ENCODE measurements at places on chromosomes 7 and 10.

GRCh38 chr10:69685426-69685801 lies 55.4 kb downstream of the FAM241B start:
- no peak for DNase-seq

GRCh38 chr7:88310956-88311674 lies 4.4 kb upstream of the STEAP4 start:
- no peak for DNase-seq

DNA sequence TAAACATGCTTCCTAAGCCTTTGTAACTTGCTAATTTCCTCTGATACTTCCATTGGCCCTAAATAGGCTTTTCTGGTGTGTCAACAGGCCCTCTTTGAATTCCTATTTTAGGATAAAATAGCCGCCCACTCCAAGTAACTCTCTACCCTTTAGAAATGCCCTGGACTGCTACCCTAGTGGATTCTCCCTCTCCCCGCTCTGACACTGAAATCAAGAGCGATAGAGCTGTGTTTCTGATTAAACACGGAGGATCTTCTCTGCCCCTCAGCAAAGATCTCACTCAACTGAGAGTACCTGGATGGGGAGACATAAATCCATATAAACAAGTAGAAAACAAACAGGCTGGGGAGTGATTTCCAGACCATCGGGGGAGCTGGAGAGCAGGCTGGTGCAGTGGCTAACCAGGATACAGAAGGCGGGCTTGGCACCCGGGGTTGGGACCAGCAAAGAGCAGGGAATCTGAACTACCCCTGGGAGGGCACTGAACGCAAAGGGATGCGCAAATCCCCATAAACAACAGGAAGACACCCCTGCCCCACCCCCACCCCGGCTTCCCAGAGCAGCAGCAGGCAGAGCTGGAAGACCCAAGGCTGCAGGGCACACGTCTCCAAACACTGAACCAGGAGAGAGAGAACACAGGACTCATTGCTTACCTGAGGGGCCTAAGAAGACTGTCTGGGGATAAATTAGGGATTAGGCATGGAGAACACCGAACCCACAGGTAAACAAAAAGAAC lies 2.5 kb downstream of the ASB13 start:
- no peak for DNase-seq

DNA sequence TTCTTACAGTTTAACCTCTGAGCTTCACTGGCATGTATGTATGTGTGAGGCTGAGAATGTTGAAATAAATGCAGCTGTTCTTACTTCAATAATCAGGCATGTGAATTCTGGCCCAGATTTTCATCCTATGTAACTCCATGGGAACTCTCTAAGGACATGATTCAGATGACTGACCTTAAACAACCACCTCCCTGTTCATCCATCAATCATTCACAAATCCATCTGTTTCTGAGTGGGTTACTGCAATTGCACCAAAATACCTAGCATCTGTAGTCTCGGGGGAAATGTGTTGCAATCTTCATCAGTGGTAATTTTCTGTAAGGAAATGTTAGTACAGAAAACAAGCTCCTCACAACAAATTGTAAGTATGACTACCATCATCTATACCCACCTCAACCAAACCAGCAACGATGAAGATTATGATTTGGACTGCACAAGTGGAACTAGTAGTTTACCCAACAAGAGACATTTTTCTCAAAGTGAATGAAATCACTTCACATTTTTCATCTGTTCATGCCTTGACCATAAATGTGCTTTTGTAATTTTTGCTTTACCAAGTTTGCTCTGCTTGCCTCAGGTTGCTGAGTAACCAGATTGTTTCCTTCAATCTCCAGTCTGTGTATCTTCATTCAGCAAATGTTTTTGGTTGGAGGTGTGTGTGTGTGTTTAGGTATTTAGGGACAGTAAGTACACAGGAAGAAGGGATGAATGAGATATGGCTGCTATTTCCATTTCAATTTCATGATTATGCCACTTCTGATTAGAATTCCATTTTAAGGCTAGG lies 65.7 kb upstream of the FZD8 start:
- no peak for DNase-seq

- DNase-seq, result no peak
Observed at GRCh38 chr7:91379236-91379635, 115.0 kb downstream of the FZD1 start.

- no peak for DNase-seq
Observed at GRCh38 chr7:102019461-102019860, 202.0 kb downstream of the CUX1 start.

GRCh38 chr7:73718905-73719805 lies at the start of gene STX1A:
TSS of gene STX1A (minus strand) at chr7:73719669. CDS start at chr7:73719631, 38 bp downstream.
- DNase-seq, result peak; percentile 71

- no peak for DNase-seq
Observed at GRCh38 chr7:121328508-121329190, at the start of gene WNT16. TSS of gene WNT16 (plus strand) at chr7:121329000. CDS start at chr7:121329293, 293 bp downstream.

GRCh38 chr10:78758176-78758575 lies 310.6 kb upstream of the ZMIZ1 start:
- no peak for DNase-seq

GRCh38 chr10:8951440-8952089 lies 897.1 kb downstream of the GATA3 start:
- DNase-seq, result no peak

- DNase-seq, result peak; percentile 78
Observed at GRCh38 chr7:100691676-100692577, 2.1 kb downstream of the GIGYF1 start.

GRCh38 chr10:96794836-96795733 lies 37.0 kb upstream of the LCOR start:
- no peak for DNase-seq

DNA sequence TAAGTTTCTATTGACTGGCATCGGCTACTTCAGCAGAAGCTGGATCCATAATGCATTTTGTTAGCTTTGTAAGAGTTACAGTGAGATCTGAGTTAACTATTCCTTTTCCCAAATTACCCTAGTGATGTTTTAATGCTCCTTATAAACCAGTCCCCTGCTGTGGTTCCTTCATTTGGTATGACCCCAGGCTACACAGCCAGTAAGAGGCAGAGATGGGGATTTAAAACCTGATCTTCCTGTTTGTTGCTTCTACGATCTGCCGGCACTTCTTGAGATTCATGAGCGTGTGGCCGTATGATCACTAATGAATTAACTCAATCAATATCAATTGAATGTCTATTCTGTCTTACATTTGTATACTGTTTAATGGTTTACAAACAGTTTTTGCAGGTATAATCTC lies 86.1 kb downstream of the CACNB2 start:
- no peak for DNase-seq

DNA sequence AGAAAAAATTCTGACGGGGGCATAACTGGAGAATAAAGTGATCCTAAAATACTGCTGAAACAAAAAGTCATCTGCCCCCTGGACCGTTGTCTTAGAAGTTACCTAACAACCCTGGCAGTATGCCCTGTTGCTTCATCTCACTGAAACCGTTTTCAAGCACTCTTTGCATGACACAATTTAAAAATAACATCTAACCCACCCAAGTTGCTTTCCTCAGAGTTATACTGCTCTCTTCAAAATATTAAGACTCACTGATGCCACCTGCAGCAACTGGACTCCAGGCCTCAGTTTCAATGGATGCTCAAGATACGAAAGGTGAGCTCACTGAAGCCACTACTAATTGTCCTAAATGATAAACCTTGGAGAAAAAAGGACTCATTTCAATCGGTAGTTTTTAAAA lies 57.4 kb downstream of the CDK6 start:
- DNase-seq, result no peak

- no peak for DNase-seq
Observed at GRCh38 chr7:132419542-132419941, 156.7 kb downstream of the PLXNA4 start.

- DNase-seq, result no peak
Observed at GRCh38 chr10:76191336-76191735, 759.9 kb downstream of the LRMDA start.

GRCh38 chr10:16063350-16063749 lies 203.0 kb upstream of the MINDY3 start:
- no peak for DNase-seq

- DNase-seq, result no peak
Observed at GRCh38 chr7:134435161-134435920, 23.6 kb downstream of the AKR1B1 start.

DNA sequence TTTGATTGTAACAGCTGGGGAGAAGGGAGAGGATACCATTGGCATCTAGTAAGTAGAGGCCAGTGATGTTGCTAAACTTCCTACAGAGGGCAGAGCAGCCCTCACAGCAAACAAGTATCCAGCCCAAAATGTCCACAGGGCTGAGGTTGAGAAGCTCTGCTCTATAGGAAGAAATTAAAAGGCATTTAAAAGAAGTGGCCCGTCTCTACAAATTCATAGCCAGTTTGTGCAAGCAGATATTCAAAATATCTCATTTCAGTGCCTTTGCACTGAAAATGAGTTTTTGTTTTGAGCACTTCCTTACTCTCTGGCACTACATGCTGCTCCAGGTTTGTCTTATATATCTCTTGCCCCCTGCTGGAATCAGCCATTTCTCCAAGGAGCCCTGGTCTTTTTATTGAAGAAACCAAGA lies 330.0 kb downstream of the BBS9 start:
- DNase-seq, result no peak

DNA sequence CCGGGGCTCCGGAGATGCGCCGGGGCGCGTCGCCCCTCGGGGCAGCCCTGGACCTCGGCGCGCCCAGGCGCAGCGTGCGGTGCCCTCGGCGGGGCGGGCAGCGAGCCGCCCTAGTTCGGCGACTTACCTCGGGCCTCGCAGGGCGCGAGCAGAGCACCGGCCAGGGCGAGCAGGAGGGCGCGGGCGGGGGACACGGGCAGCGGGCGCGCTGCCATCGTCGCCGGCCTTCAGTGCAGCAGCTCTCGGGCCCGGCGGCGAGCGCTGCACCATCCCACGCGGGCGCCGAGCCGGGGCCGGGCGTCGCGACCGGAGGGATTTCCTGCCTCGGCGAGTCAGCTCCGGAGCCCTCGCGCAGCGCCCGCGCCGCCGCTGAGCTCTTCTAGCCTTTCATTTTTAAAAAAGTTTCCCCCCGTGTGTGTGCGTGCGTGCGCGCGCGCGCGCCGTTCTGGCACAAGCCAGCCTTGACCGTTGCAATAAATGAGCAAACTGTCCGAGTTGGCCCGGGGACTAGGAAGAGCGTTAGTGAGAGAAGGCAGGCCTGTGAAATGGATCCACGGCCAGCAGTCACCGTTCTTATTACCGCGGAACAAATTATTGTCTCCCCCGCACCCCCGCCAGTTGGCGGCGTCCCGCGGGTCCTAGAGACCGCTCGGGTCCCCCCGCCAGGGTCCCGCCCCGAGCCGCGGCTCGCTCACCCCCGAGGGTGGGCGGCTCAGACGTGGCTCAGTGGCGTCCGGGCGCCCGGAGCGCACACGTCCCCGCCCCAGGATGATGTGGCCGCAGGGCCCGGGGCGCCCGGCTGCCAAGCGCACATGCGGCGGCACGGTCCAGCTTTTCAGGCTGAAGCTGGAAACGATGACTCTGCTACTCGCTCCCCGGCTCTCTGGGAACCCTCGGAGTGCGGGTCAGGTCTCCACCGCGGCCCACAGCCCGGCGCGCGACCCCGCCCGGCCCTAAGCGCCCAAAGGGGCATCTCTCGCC lies at the start of gene ADAM12:
TSS of gene ADAM12 (minus strand) at position 547 of the 981 bp plus-strand sequence. CDS start at position 215, 332 bp downstream.
- peak; percentile 15 for DNase-seq

- peak; percentile 51 for DNase-seq
Observed at GRCh38 chr7:24573554-24574338, 494 bp downstream of the PALS2 start.
